Foreskin keratinocyte (primary cell): ENCODE measurements at places on chromosomes 7 and 10. TPM values are rescaled to one million over a fixed set of nuclear protein-coding genes. Genes with fewer than 3 reads are reported as not detected.

YWHAG gene
- 195 and 216 TPM in 2 replicates for total RNA-seq

EPO gene
- total RNA-seq = 0.21 and 0.41 TPM in 2 replicates

WNT2 gene
- not detected in 2 replicates for total RNA-seq

STEAP4 gene
- 0.03 and 0.04 TPM in 2 replicates for total RNA-seq

ATP5F1C gene
- total RNA-seq = 286 and 291 TPM in 2 replicates

RAMP3 gene
- not detected in 2 replicates for total RNA-seq

PAX2 gene
- not detected in 2 replicates for total RNA-seq

PPRC1 gene
- total RNA-seq = 46.3 and 47.2 TPM in 2 replicates

MACC1 gene
- total RNA-seq = 7.9 and 15.2 TPM in 2 replicates

CALML3 gene
- 2.7 and 4.7 TPM in 2 replicates for total RNA-seq

RINT1 gene
- total RNA-seq = 14.8 and 16.1 TPM in 2 replicates

TMEM26 gene
- not detected in 2 replicates for total RNA-seq

MYO1G gene
- total RNA-seq = 0.04 and 0.10 TPM in 2 replicates

GSAP gene
- 3.9 and 4.2 TPM in 2 replicates for total RNA-seq

OR13A1 gene
- not detected in 2 replicates for total RNA-seq

ANKRD1 gene
- total RNA-seq = not detected in 2 replicates

CALN1 gene
- not detected in 2 replicates for total RNA-seq

SLC26A4 gene
- 0.07 and 0.14 TPM in 2 replicates for total RNA-seq

SMIM30 gene
- total RNA-seq = 63.2 and 71.1 TPM in 2 replicates
